ENCODE measurements at places on chromosomes 4 and X.

GRCh38 chr4:23937173-23937572 lies 47.3 kb upstream of the PPARGC1A start:
- DNase-seq, result no peak

GRCh38 chr4:146638786-146639505 lies at the start of gene POU4F2:
Gene POU4F2, plus strand, starts transcription at chr4:146638893. Its CDS starts 248 bp downstream, at chr4:146639141.
- peak; percentile 25 for DNase-seq

DNA sequence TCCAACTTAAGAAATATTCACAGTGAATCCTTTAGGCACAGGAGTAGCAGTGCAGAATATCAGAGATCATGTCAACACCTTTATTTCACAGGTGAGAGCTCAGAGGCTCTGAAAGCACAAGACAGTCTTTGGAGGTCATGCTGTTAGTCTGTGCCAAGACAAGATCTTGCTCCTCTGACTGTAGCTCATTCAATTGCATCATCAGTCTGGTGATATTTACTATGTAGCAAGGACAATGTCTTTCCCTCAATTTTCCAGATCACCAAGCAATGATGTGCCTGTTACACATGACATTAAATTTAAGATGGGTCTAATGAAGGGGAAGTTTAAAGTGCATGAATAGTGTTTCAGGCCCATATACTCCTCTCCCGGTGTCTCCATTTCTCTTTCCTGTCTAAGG lies 277.5 kb downstream of the IL15 start:
- no peak for DNase-seq

GRCh38 chr4:103099691-103100392 lies at the start of gene BDH2:
Gene BDH2, minus strand, starts transcription at chr4:103099834. Its CDS starts 3,580 bp downstream, at chr4:103096254.
- peak; percentile 71 for DNase-seq

GRCh38 chrX:105775679-105776078 lies 46.7 kb upstream of the NRK start:
- DNase-seq, result no peak

Data from activated CD8-positive, alpha-beta T cell treated with anti-CD3 and anti-CD28 coated beads, Interleukin-2, amount 10 ng/mL, durations not matched to agents 7 days and 5 days (primary cell).